ENCODE measurements at places on chromosomes 4 and X. TPM values are rescaled to one million over a fixed set of nuclear protein-coding genes. Genes with fewer than 3 reads are reported as not detected.

- peaks cover 29% of the 10 kb centered on the region for H3K36me3 ChIP-seq
- no peak for DNase-seq
- no peak overlapping the region for H3K4me3 ChIP-seq
- H3K4me1 ChIP-seq = peaks cover 7% of the 10 kb centered on the region
- no peak overlapping the region for H3K27ac ChIP-seq
These were observed 2.5 kb downstream of the ANAPC4 start for GRCh38 chr4:25379591-25379990.

PCDH7 gene
- total RNA-seq = 40.8 TPM

DNA sequence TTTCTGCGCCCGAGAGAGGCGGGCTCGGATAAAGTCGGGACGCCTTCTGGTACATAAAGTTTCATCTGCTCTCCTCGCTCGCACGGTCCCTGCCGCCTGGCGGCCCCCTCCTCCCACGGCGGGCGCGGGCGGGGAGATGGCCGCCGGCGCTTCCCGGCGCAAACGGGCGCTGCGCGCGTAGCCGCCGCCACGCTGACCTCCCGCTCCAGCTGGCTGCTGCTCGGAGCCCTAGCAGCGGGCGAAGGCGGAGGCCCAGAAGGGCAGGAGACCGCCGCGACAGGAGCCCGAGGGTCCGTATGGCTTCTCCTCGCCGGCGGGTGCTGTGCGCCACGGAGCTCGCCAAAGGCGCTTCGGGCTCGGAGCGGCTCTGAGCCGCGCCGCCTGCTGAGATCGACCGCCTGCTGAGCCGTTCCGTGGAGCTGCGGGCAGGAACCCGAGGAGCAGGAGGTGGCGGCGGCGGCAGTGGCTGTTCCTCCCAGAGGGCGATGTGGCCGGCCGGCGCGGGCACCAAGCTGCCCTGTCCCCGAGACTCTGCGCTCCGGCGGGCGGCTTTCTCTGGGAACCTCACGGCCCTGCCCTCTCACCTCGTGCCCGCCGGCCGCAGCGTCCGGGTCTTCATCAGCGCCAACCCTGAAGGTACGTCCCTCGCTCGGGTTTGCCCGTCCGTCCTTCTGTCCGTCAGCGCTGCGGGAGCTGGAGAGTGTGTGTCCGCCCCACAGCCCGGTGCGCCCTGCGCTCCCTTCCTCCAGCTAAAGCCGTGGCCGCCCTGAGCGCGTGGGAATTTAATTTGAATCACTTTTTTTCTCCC, at the start of gene NWD2:
Gene NWD2 (plus strand): TSS at position 161 of the 808 bp plus-strand sequence. CDS start 325 bp downstream, at position 486.
- H3K4me3 ChIP-seq = no peak within 1 kb of the TSS
- H3K36me3 ChIP-seq = no peaks in the 10 kb centered on the region
- DNase-seq = no peak
- H3K27ac ChIP-seq = no peak within 1 kb of the TSS
- H3K4me1 ChIP-seq = no peaks in the 10 kb centered on the region

DNA sequence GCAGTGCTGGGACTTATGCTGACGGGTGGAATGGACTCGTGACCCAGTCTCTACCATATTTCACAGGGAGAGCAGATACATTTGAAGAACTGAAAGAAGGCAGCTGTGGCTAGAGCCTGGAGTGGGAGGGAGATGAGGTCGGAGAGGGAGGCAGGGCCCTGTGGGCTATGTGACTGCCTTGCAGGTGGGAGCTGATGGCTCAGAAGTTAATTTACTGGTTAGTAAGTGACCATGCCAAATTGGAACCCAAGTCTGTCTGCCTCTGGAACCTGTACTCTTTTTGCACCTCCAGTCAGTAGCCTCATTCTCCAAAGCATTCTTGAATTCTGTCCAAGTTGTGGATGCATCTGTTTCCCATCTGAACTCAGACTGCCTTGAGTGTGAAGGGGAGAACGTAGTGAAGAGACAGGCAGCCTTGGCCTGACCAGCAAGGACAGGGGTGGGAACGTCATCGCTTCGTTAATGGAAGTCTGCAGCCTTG, 92.3 kb downstream of the REPS2 start:
- no peak overlapping the region for H3K27ac ChIP-seq
- H3K4me1 ChIP-seq = peaks cover 5% of the 10 kb centered on the region
- no peaks in the 10 kb centered on the region for H3K36me3 ChIP-seq
- DNase-seq = peak; percentile 92

- no peak for DNase-seq
- H3K27me3 ChIP-seq = no peaks in the 10 kb centered on the region
- no peak overlapping the region for H3K27ac ChIP-seq
- no peaks in the 10 kb centered on the region for H3K4me1 ChIP-seq
These were observed 3.9 kb downstream of the ZFP42 start for GRCh38 chr4:187999406-187999932.

- peaks cover 22% of the 10 kb centered on the region for H3K36me3 ChIP-seq
- no peaks in the 10 kb centered on the region for H3K27me3 ChIP-seq
- no peak overlapping the region for H3K27ac ChIP-seq
These were observed 57.2 kb downstream of the RUFY3 start for GRCh38 chr4:70778888-70779422.

GRCh38 chrX:18927558-18927957, 56.4 kb downstream of the PHKA2 start:
- no peaks in the 10 kb centered on the region for H3K27me3 ChIP-seq
- H3K27ac ChIP-seq = no peak overlapping the region
- no peak overlapping the region for H3K4me3 ChIP-seq
- H3K36me3 ChIP-seq = no peaks in the 10 kb centered on the region
- DNase-seq = no peak

Measured in astrocyte (in vitro differentiated cells and primary cell).